ENCODE measurements at places on chromosomes 13 and 19. TPM values are rescaled to one million over a fixed set of nuclear protein-coding genes. Genes with fewer than 3 reads are reported as not detected.

Gene SRRM5
- 0.21 TPM for total RNA-seq

Gene ZNF880
- total RNA-seq = 8.3 TPM

Gene AZU1
- total RNA-seq = not detected

Gene ZNF560
- not detected for total RNA-seq

Gene C19orf67
- total RNA-seq = not detected

Gene SIGLEC5
- 0.12 TPM for total RNA-seq

Gene RASAL3
- total RNA-seq = 63.2 TPM

Gene MCEMP1
- total RNA-seq = not detected

Gene DCLK1
- not detected for total RNA-seq

Gene EDNRB
- total RNA-seq = not detected

Gene TBC1D17
- total RNA-seq = 29.8 TPM

Gene S1PR5
- not detected for total RNA-seq

Gene ZNF543
- 3.5 TPM for total RNA-seq
